Caco-2 (cell line): ENCODE measurements at places on chromosomes 11 and 22. TPM values are rescaled to one million over a fixed set of nuclear protein-coding genes. Genes with fewer than 3 reads are reported as not detected.

DNA sequence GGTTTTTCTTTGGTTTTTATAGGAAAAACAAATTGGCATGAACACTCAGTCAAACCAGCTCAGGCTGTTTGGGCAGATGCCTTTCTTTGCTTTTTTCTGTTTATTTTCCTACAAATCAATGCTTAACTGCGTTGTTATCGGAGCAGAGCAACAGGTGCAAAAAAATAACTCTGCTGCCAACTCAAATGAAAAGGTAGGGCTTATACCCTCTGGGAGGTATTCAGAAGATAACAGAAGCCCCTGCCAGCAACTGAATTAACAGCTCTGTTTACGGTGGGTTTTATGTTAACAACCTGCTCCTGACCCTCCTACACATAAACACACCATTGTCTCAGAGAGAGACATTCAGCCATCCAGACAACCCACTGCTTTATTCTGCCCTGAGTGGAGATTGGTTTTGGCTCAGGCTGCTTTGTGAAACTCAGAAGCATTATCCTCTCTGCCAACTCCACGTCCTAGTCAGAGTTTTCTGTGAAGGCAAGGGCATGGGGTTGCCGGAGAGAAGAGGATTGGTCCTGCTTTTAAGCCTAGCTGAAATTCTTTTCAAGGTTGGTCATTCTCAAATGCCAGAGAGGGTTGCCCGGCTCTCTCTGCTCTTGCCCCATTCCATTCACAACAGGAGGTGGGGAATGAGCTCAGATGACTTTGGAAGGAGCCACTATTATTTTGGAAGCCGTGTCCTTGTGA, 11.4 kb downstream of the EHF start:
- DNase-seq: no peak

DNA sequence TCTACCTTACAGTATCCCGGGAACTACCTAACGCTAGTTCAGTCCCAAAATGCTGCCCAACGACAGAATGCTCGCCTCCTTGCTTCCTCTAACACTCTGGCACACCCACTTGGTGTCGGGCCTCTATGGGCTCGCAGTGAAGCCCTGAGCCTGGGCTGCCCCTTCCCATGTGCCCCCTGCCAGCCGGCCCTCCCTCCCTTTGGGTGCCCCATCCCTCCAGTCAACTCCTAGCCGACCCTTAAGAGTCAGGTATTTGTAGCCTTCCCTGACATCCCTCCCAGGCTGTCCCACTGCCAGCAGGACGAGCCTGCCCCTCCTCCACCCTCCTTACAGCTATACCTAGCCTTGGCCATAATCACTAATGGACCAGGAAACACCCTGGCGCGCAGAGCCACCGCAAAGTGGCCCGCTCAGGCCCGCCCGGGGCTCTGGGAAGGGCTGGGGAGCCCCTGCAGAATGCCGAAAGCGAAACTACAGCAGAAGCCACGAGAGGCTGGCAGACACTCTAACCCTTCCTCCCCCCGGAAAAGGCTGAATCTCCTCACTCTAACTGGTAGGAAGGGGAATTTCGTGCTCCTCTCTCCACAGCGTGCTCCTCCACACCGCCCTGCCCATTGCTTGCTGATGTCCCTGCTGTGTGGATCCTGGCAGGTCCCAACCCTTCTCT, 8.2 kb downstream of the CBX7 start:
- DNase-seq: no peak

DNA sequence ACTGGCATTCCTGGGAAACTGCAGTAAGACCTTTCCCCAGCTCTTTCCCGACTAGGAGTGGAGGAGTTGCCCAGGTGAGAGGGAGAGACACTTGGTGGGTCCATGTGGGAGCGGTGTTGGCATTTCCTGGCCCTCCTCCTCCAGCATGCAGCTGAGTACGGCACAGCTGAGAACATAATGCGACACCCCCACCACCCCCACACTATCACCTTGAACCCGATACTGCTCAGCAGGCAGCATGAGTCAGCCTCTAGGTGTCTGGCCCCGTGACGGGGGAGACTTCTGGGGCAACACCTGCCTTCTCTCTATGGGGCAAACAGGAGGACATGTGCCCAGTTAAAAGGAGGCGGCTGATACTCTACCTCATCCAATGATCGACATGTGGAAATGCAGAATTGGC, 64.4 kb downstream of the PKNOX2 start:
- DNase-seq: no peak

GRCh38 chr22:42414565-42415303, 17.5 kb downstream of the NFAM1 start:
- no peak for DNase-seq

DNA sequence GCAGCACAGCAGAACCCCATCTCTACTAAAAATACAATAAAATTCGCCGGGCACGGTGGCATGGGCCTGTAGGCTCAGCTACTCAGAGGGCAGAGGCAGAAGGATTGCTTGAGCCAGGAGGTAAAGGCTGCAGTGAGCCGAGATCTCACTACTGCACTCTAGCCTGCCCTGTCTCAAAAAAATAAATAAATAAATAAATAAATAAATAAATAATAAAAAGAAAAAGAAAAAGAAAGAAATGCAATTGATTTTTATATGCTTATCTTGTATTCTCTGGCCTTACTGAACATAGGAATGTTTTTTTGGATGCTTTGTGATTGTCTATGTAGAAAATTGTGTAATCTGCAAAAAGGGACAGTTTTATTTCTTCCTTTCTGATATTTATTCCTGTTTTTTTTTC, 132.5 kb downstream of the BARX2 start:
- DNase-seq: no peak

GRCh38 chr11:26070714-26071380, 261.1 kb upstream of the ANO3 start:
- no peak for DNase-seq

DNA sequence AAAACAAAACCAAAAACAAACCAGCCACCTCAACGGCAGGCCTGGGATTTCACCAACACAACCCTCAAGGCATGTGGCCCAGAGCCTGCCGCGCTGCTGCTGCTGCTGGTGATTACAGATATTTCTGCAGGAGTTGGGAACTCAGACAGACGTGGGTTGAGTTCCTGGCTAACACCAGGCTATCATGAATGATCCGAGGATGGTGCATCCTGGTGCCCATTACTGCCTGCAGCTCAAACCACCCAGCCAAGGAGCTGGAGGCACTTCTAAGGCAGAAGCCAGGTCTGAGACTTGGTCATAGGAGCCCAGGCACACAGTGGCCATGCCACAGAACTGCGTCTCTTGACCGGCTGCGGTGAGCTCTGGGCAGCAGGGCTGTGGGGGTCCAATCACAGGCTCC, 151.8 kb downstream of the MPPED1 start:
- DNase-seq: no peak

GRCh38 chr11:129281471-129282415, 89.6 kb upstream of the ARHGAP32 start:
- DNase-seq: no peak

DNA sequence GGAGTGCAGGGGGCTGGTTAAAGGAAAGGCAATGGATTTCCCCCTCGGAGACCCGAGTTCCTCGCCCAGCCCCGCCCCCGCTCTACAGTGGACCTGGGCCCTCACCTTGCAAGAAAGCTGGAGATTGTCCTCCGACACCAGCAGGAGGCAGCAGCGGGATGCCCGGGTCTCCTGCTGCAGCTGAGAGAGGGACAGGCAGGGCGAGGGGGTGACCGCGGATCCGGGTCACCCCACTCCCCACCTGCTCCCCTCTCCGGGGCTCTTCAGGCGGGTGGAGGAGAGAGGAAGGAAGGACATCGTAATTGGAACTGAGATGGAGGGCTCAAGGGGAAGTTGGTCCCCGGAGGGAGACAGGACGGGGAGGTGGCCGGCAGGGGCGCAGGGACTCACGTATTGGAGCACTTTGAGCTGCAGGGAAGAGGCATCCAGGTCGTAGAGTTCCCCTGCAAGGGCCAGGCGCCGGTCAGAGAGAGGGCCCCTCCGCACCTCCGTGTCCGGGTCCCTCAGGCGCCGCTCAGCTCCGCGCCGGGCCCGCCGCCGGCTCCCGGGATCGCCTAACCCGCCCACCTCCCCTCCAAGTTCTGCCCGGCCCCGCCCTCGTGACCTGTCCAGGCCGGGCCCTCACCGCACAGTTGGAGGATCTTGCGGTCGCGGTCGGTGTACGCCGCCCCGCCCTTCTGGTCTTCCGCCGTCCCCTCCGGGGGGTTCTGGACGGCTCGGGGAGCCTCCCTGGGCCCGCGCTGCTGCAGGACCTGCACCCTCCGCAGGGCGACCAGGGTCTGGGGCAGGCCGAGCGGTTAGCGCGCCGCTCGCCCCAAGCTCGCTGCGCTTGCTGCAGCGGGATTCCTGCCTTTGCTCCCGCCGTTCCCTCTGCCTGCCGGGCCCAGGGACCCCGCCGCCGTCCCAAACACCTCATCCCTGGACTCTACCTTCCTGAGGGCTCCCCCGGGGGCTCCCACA, 84.1 kb downstream of the PDE2A start:
- DNase-seq: peak; percentile 79

DNA sequence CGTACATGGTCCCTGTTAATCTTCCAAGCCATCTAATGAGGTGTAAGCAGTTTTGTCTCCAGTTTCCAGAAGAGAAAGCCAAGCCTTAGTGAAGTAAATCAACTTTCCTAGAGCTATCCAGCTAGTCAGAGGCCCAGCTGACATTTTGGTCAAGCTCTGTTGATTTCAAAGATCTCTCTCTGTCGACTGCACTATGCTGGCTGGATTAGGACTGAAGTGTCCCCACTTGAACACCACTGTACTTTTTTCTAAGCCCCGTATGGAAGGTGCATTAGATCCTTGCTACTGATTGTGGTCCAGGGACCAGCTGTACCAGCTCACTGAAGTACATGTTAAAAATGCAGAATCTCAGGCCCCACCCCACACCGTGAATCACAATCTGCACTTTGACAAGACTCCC, 176.5 kb upstream of the NAV2 start:
- no peak for DNase-seq

GRCh38 chr11:61959678-61960077, 7.8 kb downstream of the FTH1 start:
- peak; percentile 32 for DNase-seq

- no peak for DNase-seq
These were observed 2.7 kb downstream of the SPA17 start for GRCh38 chr11:124676386-124676785.

GRCh38 chr11:10906521-10906920, 48.7 kb upstream of the ZBED5 start:
- peak; percentile 47 for DNase-seq

- DNase-seq: no peak
These were observed 118.5 kb upstream of the ARHGAP20 start for GRCh38 chr11:110830747-110831146.

DNA sequence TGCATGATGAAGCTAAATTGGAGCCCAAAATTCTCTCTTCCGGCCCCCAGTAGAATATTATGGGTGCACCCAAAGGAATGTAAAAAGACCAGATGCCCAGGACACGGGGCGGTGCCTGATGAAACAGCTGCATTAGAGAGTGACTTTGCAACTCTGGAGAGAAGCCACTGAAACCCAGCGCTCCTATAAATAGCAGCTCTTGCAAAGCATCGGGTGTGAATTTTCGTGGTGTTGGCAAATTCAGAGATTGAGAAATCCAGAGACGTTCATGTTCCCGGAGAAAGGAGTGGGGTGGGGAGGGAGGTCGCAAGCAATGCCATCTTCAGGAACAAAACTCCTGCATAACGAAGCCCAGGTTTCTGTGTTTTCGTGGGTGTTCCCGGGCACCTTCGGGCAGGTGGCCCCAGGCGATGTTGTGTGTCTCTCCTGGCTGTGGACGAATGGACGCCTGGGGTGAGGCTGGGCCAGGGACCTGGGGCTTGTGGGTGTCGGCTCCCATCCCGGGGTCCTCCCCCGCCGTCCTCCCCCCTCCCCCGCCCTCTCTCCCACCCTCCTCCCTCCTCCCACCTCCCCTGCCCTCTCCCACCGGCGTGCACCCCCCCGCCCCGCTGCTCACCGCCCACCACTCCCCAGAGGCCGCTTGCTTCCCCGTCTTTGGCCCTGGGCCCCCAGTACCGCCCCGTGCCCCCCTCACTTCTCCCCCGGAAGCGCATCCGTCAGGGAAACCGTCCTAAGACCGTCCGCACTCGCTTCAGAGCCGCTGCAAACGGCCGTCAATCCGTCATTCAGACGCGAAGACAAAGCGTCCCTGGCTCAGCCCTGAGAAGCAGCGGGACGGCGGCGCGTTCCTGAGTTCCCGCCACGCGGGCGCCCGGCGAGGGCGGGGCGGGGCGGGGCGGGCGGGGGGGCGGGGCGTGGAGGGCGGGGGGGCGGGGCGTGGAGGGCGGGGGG, 26.7 kb upstream of the TOLLIP start:
- peak; percentile 47 for DNase-seq

DNA sequence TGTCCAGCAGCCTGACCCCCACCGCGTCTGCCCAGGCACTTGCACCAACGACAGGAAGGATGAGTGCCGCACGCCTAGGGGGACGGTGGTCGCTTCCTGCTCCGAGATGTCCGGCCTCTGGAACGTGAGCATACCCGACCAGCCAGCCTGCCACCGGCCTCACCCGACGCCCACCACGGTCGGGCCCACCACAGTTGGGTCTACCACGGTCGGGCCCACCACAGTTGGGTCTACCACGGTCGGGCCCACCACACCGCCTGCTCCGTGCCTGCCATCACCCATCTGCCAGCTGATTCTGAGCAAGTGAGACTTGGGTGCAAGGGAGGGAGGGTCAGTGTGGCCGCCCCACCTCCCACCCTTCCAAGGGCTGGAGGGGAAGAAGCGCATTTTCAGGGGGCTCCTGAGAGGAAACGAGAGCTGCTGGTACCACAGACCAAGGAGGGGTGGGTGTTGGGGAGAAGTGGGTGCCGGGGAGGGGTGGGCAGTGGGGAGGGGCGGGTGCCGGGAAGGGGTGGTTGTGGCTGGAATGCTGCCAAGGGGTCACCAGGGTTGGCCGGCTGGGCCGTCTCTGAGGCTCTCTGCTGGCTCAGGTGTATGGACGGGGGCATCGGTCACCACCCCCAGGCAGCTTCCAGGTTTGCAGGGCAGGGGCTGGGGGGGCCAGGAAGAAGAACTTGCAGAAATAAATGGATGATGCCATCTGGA, 27.7 kb upstream of the MUC5B start:
- peak; percentile 22 for DNase-seq

GRCh38 chr22:28429711-28430110, 249.9 kb downstream of the TTC28 start:
- DNase-seq: no peak

DNA sequence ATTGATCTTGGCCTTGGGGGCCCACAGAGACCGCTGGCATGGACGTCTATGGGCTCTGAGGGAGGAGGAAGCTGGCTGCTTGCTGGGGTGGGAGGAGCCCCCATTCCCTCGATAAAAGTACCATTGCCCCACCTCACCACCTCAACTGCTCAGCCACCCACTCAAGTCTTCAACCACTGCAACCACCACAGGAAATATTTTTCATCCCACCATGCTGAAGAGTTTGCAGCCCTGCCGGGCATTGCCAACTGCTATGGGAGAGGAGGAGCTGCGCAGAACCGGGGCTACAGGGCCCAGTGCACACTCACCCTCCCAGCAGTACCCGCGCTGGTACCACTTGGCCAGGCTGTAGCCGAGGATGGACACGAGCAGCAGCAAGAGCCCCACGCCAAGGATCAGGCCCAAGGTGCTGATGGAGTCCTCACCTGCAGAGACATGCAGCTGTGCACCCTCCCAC, 29.2 kb downstream of the IL10RA start:
- DNase-seq: no peak

Gene SIDT2
- 57.2 and 61.7 TPM in 2 replicates for total RNA-seq

Gene CCDC88B
- total RNA-seq: 3.6 and 3.9 TPM in 2 replicates

Gene HORMAD2
- total RNA-seq: 2.4 and 3.1 TPM in 2 replicates

Gene DUSP8
- 7.7 and 12.1 TPM in 2 replicates for total RNA-seq

Gene TNNT3
- total RNA-seq: 0.88 and 2.8 TPM in 2 replicates

Gene KRTAP5-7
- not detected in 2 replicates for total RNA-seq

Gene GNAZ
- 0.48 and 0.95 TPM in 2 replicates for total RNA-seq

Gene SNX32
- not detected in 2 replicates for total RNA-seq
